ENCODE measurements at places on chromosomes 2 and 18. TPM values are rescaled to one million over a fixed set of nuclear protein-coding genes. Genes with fewer than 3 reads are reported as not detected.

Gene C1QL2
- polyA plus RNA-seq: not detected

Gene UGT1A3
- polyA plus RNA-seq: not detected

Gene UGT1A10
- not detected for polyA plus RNA-seq

Gene CCDC68
- polyA plus RNA-seq: 0.34 TPM

Gene ELMOD3
- polyA plus RNA-seq: 26.3 TPM

Gene RTKN
- polyA plus RNA-seq: 8.3 TPM

Gene STEAP3
- 7.7 TPM for polyA plus RNA-seq

Gene MDH1
- 233 TPM for polyA plus RNA-seq

Gene SERPINB7
- polyA plus RNA-seq: 149 TPM

Gene XDH
- 0.69 TPM for polyA plus RNA-seq

Gene SCG2
- polyA plus RNA-seq: 0.26 TPM

Gene GPAT2
- 4.9 TPM for polyA plus RNA-seq

Gene SLC14A1
- 0.77 TPM for polyA plus RNA-seq

Gene DPYSL5
- not detected for polyA plus RNA-seq

Gene MALL
- 2.4 TPM for polyA plus RNA-seq

Gene USP40
- polyA plus RNA-seq: 48.9 TPM

Gene MORN2
- 20.3 TPM for polyA plus RNA-seq

Gene HRH4
- polyA plus RNA-seq: 0.05 TPM

Gene HES6
- polyA plus RNA-seq: 1.7 TPM

Gene KLF7
- polyA plus RNA-seq: 41.9 TPM

All from BJ (cell line).